ENCODE measurements at places on chromosomes 7 and 10.

DNA sequence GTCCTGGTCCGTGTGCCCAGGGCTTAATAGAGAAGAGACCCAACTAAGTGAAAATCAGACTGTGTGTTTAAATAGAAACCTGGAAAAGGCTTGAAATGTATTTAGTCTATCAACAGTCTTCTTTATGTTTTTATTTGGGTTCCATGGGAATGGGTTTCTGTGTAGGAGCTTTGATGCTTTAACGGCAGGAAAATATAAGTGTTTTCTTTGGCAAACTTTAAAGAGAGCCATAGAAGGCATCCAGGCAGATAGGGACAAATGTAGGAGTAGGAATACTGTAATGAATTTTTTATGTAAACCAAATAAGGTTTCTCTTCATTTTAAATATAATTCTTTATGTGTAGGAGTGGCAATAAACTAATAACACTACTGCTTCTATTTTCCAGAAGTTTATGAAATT is 989.0 kb downstream of the GATA3 start:
- DNase-seq = no peak

- DNase-seq = no peak
Observed at GRCh38 chr10:69892406-69892805, 90.7 kb downstream of the COL13A1 start.

DNA sequence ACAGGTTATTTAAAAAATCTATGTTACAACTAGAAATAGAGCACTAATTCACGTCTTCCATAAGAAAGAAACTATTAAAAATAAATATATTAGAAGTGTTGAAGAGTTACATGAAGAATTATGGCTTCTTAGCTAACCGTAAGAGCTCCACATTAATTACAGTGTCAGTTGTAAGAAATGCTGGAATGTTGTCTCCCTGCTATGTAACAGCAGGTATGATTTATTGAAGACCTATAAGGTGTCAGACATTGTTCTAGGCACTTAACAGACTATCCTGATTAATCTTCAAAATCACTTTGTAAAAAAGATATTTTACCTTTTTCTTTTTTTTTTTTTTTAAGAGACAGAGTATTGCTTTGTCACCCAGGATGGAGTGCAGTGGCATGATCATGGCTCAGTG is 75.8 kb upstream of the NEBL start:
- no peak for DNase-seq

GRCh38 chr10:33674986-33675599 is 340.6 kb upstream of the NRP1 start:
- no peak for DNase-seq

DNA sequence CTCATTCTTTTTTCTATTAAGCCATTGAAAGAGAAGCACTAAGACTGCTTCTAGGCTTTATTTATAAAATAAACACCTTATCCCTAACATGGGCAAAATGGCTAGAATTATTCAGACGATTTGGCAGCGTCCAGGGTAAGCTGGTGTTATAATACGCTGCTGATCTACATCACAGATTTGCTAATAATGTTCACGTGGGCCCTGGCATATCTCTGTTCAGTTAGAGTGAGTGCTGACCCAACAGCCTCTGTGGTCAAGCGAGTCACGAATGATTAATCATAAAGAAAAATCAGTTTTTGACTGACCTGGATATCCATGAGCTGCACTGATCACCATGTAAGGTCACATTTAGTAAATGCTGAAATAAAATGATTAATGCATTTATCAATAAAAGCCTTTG is 28.4 kb upstream of the CBLL1 start:
- DNase-seq = no peak
